ENCODE measurements at places on chromosomes 5 and 9.

DNA sequence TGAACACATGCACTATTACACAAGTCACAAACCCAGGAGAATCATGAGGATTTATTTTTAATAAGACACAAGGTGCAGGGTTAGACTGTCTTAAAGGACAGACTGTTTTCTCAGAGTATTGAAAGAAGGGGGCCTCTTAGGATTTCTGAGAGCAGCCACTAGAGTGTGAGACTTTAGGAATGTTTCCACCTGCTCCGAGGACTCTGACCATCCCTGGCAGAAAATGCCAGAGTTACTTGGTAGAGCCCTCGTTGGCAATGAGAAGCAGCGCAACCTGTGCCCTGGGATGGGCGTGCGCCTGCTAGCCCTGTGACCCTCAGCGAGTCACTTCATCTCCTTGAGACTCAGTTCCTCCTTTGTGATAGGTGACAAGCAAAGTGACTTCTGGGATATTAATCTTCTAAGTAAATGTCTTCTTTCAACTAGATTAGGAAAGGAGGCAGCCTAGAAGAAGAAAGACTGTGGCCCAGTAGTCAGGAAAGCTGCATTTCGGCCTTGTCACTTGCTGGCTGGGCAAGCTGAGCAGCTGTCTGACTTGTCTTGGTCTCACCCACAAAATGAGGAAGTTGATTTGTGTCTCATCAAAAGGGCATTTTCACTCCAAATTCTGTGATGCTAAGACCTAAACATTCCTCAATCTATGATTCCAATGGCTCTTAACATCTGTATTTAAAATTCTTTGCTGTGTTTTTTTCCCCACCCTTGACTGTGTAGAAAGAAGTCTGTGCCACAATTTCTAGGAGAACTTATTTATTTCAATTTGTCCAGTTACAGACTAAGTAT is 60.5 kb downstream of the PTCD2 start:
- no peak for DNase-seq

DNA sequence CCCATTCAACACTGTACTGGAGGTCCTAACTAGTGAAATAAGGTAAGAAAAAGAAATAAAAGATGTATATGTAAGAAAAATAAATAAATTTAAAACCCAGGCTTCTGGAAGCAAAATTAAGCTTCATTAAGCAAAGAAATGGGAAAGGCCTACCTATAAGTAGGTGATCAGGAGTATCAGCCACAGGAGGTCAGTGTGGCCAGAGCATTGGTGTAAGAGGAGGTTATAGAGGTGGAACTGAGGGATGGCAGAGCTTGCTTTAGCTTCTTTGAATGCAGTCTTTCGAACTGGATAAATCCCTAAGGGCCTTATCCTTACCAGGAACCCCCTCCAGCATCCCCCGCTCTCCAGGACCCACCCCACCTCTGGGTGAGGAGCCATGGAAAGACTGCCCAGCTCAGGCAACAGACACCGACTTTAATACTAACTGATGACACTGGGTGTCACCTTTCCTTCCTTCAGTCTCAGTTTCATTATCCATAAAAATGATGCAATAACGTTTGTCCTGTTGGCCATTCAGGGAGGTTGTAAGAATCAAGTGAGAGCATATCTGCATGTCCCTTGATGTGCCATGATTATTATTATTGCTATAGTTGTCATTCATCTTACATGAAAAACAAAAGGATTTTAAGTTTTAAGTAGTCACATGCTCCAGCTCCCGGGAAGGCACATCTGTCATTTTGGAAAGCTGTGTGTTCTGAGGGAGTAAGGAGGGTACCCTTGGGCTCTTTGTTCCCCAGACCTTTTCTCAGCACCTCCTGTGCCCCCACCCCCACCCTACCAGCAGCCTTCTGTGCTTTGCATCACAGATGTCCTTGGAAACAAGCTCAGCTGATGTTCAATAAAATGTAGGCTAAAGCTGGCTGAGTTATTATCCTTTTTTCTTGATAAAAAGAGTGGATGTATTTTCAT is 50.8 kb upstream of the CTNNA1 start:
- no peak for DNase-seq

DNA sequence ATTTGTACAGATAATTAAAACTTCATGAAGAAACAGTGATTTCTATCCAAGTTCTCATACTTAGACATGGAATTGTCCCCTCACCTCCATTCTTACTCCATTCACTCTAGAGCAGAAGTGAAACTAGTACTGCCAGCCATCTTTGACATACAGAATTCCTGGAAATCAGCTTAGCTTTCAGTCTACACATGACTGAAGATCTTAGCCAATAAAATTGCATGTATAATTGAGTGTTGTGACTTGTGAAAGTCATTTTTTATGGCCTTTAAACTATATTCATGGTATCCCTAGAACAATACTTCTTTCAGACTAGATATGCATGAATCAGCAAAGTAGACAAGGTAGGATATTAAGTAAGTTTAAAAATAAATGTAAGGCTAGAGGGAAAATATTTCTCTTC is 705.2 kb upstream of the ZNF608 start:
- DNase-seq = no peak

GRCh38 chr9:89502038-89502601 is 4.2 kb upstream of the SEMA4D start:
- no peak for DNase-seq

DNA sequence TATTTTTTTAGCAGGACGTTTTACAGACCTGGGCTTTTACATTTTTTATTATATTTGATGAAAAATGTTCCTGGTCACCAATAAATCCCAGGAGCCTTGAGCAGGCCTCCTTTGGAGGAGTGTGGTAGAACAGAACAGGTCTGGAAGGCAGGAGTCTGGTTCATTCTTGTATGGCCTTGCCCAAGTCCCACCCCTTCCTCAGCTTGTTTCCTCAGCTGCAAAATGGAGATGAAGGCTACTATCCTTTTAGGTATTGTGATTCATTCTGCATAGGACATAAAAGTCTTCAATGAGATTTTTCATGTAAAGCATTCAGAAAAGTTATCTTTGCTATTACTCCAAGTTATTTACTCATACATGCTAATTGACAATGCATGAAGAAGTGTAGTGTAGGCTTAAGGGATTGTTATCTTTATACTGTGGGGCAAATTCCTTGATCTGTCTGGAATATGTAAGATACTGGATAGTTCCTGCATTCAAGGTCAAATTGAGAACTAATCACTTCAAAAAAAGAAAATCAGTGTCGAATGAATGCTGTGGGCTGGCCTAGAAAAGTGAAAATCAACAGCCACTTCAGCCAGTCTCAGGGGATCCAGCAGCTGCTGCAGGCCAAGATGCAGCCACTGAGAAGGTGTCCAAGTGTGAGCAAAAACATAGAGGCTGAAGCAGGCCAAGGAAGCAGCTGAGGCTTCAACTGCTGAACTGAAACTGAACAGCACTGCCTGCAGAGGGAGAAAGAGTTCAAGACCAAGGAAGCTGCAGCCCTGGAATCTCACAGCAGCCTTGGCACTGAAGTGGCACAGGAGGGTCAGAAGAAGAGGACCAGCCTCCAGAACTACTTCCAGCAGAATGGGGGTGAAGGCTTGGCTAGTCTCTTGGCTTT is 15.5 kb upstream of the SLC36A3 start:
- no peak for DNase-seq

DNA sequence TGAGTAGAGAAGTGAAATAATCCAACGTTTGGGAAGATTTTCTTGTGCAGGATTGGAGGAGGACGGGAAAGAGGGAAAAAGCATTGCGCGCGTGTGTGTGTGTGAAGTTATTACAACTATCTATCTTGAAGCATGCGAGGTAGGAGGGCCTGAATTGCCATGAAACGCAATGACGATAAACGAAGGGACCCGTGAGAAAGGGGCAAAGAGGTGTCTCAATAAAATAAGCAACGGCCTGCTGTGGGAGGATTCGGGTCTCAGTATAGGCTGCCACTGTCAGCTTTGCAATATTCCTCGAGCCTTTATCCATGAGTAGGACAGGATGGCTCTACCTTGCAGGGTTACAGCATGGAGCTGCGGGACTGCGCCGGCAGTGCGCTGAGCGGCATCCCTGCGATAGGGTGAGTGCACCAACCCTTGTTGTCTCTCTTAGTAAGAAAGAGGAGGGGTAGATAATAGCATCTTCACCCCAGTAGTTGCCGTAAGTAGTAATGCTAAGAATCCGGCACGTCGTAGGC is 631 bp upstream of the RCL1 start:
- no peak for DNase-seq

- no peak for DNase-seq
These were observed 456.6 kb downstream of the ARHGEF28 start for GRCh38 chr5:74082512-74083055.

- DNase-seq = no peak
These were observed 154.3 kb upstream of the PITX1 start for GRCh38 chr5:135188233-135188914.

DNA sequence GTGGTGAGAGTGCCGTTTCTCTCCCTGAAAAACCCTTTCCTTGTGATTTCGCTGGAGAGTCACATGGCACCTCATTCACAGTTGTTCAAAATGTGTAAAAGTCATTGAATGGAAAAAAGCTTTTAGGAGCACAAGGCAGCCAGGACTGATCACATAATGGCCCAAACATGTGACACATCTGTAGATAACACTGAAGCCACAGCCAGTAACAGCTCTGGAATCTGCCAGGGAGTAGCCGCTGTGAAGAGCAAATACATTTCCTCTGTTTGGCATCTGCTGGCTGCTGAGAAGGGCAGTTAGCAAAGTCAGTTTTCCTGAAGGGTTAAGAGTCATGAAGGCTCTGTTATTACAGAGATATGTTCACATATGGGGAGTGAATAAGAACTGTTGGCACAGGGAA is 271.8 kb downstream of the NNT start:
- DNase-seq = no peak

DNA sequence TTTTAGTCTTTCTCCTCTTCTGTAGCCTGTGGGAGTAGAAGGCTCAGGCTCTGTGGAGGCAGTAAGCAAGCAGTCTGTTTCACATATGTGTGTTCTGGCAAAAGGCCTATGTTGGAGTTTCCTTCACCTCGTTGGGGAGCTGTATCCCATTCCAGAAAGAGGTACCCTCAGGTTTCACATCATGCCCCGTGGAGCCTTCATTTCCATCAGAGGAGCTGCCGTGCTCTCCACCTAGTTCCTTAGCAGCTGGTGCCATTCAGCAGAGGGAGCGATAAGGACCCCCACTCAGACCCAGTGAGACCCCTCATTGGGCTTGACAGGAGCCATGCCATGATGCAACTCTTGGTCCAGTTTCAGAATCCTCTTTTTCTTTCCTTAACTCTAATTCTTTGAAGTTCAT is 50.6 kb upstream of the ANGPTL2 start:
- DNase-seq = no peak

DNA sequence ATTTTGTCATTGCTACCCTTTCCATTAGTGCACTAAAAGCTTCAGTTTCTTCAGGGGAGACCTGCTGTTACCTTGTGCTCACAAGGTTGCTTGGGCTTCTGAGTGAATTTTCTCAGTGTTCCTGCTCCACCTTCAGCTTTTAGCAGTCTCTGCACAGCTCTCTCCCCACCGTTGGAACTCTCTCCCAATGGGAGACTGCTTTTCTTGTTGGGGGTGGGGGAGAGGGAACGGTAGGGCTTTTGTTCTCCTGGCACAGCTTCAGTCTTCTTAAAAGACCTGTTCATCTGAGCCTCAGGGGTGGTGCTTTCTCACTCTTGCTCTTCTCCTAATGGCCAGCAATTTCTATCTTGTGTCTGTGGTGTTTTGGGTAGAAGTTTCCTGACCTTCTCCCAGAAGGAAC is 915.7 kb downstream of the EFNA5 start:
- no peak for DNase-seq

- no peak for DNase-seq
These were observed 1098.6 kb downstream of the TAF11L14 start for GRCh38 chr5:18732556-18733479.

GRCh38 chr5:38347040-38347763 is 88.8 kb downstream of the EGFLAM start:
- DNase-seq = no peak

DNA sequence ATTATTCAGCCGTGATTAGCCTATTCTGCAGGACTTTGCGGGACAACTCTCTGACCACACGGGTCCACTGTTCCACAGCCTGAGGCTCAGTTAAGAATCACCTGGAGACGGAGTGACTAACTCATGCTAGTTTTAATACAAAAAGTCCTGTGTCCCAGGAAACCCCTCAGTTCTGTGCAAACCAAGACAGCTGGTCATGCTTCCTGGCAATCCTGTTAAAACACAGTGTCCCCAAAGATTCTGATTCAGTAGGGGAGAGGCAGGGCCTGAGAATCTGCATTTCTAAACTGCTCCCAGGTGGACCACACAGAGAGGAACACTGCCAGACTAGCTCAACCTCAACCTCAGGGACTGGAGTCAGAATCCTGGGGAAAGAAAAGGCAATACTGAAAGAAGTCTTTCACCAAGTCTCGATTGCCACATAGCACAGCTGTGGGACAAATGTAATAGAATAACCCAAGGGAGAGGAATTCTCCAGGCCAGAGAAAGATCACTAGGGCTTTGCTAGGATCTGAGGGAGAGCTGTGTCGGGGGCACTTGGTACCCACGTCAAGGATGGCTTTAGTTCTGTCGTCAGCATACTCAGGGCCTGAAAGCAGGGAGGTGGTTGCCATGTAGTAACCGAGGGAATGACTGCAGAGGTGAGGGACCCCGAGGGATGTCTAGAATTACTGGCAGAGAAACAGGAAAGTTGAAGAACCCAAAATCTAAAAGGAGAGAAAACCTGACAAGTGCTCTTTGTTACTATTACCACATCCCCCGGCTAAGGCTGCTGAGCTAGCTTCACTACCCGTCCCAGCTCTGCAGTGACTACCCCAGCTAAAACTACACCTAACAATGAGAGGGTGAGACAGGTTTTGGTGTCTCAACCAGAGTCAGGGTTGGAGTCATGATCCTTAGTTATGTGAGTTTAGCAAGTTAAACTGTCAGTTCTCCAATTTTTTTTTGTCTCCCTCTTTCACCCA is 8.6 kb downstream of the SUSD1 start:
- DNase-seq = no peak

DNA sequence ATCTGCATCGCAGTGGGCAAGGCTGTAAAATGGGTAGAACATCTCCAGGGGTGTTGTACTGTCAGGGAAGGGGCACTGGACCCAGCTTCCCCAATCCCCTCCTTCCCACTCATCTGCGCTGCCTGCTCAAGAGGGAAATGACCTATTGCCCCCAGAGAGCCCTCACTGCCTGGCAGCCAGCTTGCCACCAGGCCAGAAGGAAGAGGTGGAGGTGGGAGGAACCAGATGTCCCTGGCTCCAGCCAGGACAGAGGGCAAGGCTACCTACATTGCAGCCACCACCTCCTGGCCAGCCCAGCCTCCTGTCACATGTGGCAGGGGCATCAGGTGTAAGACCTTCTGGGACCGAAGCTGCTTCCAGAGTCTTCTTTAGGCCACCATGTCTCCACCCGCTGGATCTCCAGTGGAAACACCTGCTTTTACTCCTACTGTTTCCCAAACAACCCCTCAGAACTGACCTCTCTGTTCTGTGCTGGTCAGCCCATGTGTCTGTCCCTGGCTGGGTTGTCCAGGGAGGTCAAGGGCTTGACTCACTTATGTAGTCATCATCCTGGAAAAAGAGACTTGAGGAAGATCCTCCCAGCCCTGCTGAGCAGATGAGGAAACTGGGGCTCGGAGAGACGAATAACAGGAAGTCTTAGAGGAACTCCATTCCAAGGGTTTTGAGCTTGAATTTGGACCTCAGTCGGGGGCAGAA is 42.3 kb downstream of the JADE2 start:
- DNase-seq = no peak
